ENCODE measurements at places on chromosomes 5 and 9. TPM values are rescaled to one million over a fixed set of nuclear protein-coding genes. Genes with fewer than 3 reads are reported as not detected.

The C9orf153 gene
- not detected for total RNA-seq

The LURAP1L gene
- 10.6 TPM for total RNA-seq

DNA sequence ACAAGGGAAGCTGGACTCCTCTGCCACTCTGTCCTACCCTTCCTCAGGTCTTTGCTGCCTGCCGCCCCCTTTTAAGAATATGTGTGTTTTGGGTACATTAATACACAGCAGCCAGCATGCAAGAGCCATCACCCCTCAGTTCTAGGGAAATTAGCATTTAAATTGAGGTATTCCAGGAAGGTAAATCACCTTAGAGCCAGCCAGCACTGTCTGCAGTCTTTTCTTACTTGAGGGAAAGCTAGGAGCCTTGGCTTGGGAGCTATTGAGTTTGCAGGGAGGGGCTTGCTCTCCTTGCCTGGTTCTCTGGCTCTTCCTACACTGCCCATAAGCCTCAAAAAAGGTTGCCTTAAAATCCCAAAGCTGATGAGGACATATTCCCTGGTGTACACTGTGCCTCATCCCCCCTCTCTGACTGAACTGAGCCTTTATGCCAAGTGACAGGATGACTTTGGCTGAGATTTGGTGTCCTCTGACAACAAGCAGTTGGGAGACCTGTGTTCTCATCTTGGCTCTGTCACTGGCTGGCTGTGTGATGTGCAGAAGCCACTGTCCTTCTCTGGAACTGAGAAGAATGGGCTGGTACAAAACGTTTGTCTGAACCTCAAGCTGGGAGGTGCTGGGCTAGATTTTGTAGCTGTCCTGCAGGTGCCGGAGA is 54.1 kb downstream of the TRIM32 start:
- no peak for DNase-seq

GRCh38 chr9:79264041-79264440 is 307.7 kb upstream of the TLE4 start:
- peak; percentile 37 for DNase-seq

GRCh38 chr9:102867488-102867887 is 127.6 kb upstream of the CYLC2 start:
- DNase-seq, result peak; percentile 10

All from H4 (cell line).